ENCODE measurements at places on chromosomes 4 and X.

DNA sequence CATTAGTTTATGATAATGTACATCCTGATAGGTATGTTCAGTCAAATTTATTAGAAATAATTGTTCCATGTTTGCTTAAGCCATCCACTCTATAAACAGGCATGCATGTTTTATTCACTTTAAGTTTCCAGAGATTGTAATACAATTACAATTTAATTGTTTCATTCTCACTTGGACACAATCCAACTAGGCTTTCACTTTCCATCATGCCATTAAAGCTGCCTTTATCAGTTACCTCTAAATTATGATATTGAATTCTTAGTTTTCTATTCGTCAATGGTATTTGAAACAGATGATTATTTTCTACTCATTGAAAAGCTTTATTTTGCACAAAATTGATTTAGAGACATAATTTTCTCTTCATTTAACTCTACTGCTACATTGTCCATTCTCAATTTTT lies 1196.3 kb downstream of the RAPGEF2 start:
- DNase-seq, result no peak

DNA sequence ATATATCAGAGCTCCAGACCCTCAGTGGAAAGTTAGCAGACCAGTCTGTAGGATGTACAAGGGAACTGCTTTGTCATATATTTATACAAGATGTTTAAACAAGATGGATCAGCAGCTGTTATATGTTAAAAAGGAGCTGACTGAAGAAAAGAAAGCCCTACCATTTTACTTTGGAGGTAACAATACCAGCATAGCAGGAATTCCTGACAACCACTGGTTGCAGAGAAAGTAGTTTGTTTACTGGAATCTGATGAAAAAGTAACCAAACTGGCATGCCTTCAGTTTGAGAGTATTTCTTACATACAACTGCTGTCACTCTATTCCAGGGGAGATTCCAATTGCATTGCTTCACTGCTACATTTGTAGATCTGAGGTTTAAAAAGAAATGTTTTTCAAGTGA lies 49.5 kb upstream of the GABRQ start:
- no peak for DNase-seq

GRCh38 chr4:180665994-180666824 lies 1577.0 kb upstream of the TENM3 start:
- DNase-seq, result peak; percentile 68

DNA sequence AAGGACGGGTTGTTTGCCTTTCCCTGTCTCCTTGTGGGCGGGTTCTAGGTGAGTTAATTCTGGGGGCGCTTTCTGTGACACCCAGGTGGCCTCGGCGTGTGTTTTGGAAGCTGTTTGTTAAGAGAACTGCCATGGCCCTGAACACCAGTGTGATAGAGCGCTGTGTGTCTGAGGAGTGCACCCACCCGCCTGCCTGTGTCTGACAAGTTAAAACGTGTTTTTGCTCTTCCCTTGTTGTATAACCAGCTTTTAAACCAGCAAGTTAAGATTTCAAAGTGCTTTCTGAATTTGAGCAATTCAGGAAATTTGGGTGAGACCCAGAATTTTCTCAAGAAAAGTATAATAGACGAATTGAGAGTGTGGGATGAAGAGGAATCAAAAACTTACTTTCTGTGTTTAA lies 55.2 kb upstream of the HGFAC start:
- no peak for DNase-seq

GRCh38 chr4:148445071-148445859 lies 3.1 kb upstream of the NR3C2 start:
- peak; percentile 52 for DNase-seq

DNA sequence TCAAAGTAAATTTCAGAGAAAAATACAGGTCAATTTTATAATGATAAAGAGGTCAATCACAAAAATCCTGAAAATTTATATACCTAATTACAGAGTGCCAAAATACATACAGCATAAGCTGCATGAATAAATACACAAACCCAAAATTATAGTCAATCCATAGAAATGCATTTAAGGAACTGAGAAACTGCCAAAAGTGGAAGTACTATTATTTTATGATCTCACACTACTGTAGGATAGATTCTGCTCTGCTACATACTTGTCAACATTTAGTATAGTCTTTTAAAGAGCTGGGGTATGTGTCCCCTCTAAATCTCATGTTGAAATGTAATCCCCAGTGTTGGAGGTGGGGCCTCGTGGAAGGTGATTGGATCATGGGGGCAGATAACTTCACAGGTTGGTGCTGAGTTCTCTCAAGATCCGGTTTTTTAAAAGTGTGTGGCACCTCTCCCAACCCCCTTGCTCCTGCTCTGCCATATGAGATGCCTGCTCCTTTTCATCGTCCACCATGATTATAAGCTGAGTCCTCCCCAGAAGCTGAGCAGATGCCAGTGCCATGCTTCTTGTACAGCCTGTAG lies 31.8 kb downstream of the CHIC2 start:
- no peak for DNase-seq

GRCh38 chrX:133698298-133698697 lies 283.0 kb upstream of the GPC4 start:
- DNase-seq, result no peak

- no peak for DNase-seq
Measured at GRCh38 chrX:124260845-124261244, 71.6 kb upstream of the TEX13D start.

GRCh38 chrX:38375891-38376290 lies 23.5 kb downstream of the OTC start:
- peak; percentile 6 for DNase-seq

GRCh38 chr4:55499495-55499894 lies 47.2 kb downstream of the CLOCK start:
- no peak for DNase-seq

DNA sequence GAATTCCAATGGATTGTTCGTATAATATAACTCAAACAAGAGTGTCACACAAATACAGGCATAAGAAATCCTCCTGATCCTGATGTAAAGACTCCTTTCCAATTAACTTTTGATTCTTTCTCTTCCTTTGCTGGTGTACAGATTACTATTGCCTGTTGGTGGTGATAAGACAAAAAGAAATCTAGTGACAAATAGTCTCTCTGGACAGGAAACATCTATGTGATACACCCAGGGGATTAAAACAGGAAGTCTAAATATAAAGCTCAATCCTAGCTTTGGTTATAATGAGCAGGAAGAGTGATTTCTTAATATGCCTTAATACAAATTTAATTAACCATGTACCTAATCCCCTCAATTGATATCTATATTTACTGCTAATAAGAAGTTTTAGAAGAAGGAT lies 45.1 kb downstream of the ARHGEF6 start:
- no peak for DNase-seq

- DNase-seq, result no peak
Measured at GRCh38 chr4:27666943-27667342, 806.3 kb downstream of the STIM2 start.

DNA sequence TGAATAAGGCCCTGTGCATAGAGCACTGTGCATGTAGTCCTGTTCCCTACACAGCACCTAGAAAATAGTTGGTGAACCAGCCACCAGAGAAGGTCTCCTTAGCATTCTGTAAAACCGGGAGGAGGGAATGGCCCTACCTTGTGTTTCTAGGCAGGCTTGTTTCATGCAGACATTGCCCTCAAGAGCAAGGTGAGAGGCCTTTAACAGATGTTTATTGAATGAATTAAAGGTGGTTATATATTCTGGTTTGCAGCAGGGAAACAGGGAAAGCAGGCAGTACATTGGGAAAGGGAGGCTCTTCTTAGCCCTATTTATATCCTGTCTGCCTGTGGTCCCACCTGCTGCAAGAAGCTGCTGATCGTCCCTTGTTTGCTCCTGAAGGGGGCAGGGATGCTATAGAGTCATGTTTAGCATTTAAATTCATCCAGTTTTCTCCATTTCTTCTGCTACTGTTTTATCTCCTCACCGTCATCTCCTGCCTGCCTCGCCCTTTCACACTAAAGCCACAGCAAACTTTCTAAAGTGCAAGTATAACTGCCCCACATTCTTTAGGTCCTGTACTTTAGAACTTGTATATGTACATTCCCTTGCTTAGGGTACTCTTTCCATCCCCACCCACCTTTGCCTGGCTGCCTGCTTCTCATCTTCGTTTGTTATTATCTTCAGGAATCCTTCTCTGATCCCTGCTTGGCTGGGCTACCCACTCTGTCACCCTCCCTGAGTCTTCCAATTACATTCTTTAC lies 60.3 kb downstream of the EGF start:
- DNase-seq, result no peak

DNA sequence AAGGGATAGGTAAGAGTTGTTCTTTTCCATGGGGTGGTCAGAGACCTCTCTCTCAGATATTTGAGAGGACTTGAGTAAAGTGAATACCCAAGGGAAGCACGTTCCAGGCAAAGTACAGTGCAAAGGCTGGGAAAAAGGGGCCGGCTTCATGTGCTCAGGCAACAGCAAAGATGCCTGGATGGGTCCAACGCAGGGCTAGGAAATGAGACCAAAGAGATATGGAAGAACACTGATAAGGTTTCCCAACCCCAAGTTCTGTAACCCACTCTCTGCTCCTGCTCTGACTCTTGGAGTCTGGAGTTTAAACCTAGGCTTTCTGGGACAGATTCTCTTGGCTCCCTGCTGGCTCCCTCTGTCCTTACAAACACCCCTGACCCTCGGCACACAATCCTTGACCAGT lies 36.2 kb upstream of the PROM1 start:
- no peak for DNase-seq

DNA sequence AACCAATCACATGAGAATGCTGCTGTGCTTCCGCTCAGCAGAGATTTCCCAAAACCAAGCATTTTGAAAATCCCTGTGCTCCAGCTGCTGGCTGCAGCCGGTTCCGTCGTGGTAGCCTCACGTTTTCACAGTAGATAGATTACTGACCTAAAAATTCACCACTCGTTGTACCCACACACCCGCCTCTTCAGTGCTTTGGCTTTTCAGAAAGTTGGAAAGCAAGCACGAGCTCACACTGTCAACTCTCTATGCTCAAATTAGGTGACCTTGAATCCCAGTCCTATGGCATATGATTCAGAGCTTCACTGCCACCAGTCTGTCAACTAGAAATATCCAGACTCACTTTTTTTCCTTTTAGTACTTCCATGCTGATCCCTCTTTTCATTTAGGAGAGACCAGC lies 168.9 kb downstream of the DCTD start:
- no peak for DNase-seq

DNA sequence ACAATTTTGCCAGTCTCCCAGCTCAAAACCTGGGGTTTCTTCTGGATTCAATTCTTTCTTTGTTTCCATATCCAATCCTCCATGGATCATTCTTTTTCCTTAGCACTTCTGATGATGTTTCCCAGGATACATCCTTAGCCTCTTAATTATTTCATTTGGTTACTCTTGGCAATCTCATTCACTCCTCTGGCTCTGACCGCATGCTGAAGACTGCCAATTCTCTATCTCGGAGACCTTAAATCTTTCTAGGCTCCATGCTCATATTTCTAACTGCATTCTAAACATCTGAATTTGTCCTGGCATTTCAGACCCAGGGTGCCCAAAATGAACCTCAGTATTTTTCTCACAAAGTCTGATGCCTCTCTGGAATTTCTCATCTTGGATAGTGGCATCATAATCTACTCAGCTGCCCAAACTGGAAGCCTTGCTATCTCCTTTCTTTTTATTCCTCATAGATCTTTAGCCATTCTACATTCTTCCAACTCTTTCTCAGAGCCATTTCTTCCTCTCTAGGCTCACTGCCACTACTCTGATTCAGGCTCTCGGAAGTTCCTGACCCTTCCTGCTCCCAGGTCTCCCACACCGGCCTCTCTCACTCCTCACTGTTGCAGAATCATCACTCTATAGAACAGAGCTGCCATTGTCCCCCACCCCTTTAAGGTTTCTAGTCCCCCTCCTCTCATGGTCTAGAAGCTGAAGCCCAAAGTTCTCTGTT lies 290.2 kb downstream of the CAMK2D start:
- DNase-seq, result no peak

GRCh38 chrX:47633689-47634590 lies 4.2 kb upstream of the CFP start:
- DNase-seq, result no peak

- no peak for DNase-seq
Measured at GRCh38 chrX:16807976-16808542, 21.8 kb downstream of the TXLNG start.

DNA sequence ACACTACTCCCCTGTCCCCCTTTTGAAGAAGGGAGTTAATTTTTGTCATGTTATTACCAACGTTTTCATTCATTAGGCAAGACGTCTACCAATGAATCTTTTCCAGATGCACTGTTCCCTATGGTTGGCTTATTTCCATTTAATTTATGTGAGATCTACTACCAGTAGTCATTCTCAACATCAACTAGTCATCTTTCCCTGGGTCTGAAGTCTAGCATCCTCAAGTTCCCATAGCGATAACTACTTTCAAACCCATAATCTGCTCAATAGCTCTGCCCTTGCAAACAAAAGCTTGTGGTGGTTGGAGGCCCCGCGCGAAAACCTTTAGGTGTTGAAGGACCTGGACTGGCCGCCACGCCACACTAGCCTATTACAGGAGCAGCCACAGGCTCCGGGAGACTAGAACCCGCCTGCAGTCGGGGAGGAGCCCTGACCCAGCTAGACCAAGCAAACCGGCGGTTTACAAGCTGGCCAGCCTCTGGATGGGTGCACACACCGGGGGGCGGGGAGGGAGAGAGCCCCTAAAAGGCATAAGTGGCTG lies 746 bp downstream of the PPAT start:
- peak; percentile 26 for DNase-seq

DNA sequence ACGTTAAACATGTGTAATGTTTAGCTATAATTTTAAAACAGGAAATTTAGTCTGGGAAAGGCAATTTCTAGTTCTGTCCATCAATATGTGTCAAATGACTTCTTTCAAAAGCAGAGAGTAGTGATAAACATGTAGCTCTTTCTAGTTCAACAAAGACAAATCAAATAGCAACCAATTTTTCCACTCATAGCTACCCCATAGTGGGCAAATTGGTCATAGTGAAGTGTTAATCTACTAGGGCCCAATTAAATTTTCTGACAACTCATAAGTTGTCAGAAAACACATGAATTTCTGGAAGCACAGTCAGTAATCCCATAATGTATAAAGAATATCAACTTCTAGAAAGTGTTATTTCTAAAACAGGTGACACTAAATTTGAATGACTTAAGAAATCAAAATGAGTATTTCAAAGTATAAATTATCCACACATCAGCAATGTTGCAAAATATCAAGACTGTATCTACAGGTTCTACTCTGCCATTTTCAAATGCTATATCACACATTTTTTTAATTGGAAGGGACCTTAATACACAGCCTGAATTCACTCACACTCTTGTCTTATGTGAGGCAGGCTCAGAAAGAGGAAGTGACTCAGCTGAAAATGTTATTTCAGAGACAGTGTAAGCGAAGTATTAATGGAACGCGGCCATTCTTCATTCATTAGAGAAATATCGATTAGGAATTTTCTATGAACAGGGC lies 7.7 kb downstream of the OCIAD2 start:
- DNase-seq, result no peak

GRCh38 chr4:150079081-150079581 lies 886 bp downstream of the DCLK2 start:
- peak; percentile 40 for DNase-seq

DNA sequence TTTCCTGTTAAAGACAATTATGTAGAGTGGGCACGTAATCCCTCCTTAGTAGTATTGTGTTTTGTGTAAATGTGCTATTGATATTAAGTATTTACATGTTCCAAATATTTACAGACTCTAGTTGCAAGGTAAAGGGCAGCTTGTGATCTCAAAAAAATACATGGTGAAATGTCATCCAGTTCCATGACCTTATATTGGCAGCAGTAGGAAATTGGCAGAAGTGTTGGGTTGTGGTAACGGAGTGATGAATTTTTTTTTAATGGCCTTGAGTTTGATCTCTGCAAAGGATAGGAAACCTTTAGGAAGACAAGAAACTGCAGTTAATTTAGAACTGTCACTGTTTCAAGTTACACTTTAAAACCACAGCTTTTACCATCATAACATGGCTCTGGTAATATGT lies 74.3 kb downstream of the NPNT start:
- no peak for DNase-seq

Measured in left kidney (tissue), 8 donors.